IPS DF 19.7 (cell line): ENCODE measurements at places on chromosomes 13 and 19.

DNA sequence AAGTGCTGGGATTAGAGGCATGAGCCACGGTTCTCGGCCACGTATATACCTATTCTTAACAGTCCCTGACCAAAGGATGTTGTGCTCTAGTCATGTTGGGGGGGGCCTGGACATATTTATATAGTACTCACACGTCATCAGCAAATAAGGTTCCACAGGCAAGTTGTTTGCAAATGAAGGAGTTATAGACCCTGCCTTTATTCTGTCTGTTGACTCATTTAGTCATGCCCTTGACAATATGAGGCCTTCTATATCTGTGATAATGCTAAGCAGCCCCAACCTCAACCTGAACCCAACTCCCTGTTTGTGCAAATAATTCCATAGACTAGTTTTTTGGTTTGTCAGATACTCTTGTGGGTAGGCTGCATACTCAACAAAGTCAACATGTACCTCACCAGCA, 8.9 kb downstream of the ZNF586 start:
- DNase-seq, result no peak

DNA sequence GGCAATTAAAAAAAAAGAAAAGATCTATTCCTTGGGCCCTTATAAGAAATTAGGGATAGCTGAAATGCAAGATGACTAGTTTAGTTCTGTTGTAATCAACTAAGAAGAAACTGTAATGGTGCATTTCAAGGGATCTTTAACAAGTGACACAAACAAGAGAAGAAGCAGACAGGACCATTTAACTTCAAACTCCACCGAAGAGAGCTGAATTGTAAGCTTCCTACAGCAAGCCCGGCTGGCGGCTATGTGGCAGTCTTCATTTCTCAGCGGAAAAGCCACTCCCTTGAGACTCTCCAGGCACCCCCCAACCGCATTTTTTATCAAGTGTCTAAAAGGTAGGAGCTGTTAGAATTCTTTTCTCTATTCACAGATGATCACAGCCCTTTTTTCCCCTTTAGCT, 305.2 kb upstream of the ZNF507 start:
- DNase-seq, result no peak

DNA sequence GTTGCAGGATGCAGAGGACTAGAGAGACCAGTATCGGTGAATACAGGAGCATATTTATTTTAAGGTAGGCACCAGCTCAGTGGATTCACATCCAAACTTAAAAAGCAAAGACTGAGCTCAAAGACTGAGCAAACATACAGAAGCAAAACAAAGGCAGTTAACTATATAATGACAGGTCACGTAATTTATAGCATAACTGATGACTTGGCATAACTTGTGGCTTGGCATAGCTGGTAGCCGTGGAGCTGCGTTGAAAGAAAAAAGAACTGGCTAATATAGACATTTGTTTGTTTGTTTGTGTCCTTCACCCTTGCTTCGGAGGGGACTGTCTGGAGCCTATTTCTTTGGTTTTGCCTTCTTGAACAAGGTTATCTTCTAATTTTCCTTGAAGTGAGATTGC, 33.7 kb downstream of the ZNF493 start:
- DNase-seq, result no peak

- no peak for DNase-seq
These were observed 52.4 kb downstream of the RFX2 start for GRCh38 chr19:6057651-6058517.

DNA sequence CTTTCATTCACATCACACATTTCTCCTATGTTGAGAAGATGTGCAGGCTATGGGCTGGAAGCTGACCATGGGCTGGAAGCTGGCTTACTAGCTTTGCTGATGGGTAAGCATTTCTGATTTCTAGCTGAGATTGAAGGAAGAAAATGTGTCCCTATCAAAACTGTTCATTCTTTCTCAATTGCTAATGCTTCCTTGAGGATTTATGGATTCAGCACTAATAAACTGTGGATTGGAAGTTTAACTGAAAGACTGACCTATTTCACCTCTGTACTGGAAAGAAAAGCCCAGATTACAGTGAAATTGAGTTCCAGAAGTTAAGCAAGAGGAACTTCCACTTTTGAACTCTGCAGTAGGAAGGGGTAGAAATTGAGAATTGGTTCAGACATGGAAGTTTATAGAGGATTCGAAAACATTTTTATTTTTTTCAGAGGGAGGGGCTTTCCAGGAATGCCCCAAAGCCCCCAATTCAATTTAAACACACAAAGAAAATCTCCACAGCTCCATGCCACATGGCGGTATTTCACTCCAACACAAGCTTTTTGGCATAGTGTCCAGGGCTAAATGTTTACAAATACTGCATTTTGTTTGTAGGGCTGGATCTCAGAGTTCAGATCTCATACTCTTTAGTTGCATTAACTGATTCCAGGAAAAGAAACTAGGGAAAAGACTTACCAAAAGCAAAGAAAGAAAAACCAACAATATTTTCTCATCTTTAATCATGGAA, 61.2 kb upstream of the ARGLU1 start:
- DNase-seq, result no peak

- DNase-seq, result no peak
These were observed 55.2 kb downstream of the CCDC70 start for GRCh38 chr13:51916962-51917361.

DNA sequence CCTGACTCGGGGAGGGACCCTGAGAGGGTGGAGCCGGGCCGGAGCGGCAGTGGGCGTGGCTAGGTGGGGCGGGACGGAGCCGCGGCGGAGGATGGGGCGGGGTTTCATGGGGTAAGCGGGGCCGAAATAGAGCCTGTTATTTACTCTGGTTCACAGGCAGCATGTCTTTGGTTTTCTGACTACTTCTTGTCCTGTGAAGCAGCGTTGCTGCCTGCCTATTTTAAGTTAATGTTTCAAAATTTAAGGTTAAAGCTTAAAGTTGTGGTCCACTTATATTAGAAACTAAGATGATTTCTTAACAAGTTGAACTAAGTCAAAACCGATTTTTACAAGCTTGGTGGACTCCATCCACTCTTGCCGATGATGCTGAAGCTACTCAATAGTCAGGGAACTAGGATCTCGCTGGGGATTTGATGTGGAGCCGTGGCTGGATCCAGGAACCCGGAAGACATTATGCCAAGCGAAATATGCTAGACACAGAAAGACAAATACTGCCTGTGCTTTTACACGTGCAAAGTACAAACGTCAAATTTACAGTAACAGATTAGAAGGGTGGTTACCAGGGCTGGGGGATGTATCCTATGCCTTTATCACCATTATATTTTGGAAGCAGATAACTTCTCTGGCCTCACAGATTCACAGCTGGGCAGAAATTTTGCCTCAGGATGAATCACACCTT, 433 bp upstream of the ZNF616 start:
- DNase-seq, result no peak

- no peak for DNase-seq
These were observed 2.5 kb downstream of the PRR36 start for GRCh38 chr19:7871437-7872305.

DNA sequence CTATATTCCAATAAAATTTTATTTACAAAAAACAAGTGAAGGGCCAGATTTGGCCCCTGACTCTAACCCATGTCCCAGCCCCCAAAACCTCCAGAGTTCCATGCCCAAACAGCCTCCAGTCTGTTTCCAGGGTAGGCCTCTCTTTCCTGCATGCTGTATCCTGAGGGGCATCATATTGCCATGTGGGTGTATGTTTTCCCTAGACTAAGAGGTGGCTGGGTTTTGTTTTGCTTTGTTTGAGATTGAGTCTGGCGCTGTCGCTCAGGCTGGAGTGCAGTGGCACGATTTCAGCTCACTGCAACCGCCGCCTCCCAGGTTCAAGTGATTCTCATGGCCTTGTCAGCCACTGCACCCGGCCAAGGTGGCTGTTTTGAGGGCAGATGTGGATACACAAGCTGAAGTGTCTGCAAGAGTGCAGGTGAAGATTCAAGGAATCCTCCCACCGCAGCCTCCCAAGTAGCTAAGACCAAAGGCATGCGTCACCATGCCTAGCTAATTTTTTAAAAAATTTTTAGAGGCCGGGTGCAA, 23.6 kb upstream of the LSM14A start:
- DNase-seq, result no peak

- DNase-seq, result no peak
These were observed 9.9 kb upstream of the PRODH2 start for GRCh38 chr19:35822579-35822978.

GRCh38 chr13:110136660-110137585, 170.0 kb downstream of the COL4A1 start:
- DNase-seq, result no peak

DNA sequence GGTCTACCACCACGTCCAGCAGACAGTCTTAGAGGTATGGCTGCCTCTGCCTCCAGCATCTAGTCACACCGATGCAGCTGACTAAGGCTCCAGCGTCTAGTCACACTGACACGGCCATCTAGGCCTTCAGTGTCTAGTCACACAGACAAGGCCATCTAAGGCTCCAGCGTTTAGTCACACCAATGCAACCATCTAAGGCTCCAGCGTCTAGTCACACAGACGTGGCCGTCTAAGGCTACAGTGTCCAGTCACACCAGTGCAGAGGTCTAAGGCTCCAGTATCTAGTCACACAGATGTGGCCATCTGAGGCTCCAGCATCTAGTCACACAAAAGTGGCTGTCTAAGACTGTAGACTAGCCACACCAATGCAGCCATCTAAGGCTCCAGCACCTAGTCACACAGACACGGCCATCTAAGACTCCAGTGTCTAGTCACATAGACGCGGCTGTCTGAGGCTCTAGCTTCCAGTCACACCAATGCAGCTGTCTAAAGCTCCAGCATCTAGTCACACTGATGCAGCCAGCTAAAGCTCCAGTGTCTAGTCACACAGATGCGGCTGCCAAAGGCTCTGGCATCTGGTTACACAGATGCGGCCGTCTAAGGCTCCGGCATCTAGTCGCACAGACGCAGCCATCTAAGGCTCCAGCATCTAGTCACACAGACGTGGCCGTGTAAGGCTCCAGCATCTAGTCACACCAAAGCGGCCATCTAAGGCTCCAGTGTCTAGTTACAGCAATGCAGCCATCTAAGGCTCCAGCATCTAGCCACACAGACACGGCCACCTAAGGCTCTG, 55.1 kb downstream of the KLF2 start:
- DNase-seq, result no peak

- DNase-seq, result no peak
These were observed 2.5 kb downstream of the ZNF430 start for GRCh38 chr19:21022996-21023395.

DNA sequence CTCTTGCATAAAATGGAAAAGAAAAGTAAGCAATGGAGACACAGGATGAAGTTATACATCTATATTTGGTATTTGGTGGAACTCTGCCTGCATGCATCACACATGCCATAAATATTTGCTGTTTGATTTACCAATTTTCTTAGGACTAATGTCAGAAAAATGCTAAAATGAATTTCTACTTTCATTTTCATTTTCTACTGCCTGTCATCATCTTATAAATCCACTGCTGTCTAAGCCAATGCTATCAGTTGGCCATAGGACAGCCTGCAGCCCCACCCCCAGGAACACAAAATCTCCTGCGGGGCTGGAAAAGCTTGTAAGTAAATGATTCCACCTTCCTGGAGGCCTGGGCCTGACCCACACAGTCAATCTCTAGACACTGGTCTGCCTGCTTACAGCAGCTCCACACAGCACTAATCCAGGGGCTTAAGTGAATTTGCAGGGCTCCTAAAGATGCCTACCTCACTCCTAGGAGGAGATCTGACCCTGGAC, 122.0 kb downstream of the ENOX1 start:
- no peak for DNase-seq

- DNase-seq, result no peak
These were observed 799.1 kb downstream of the DIAPH3 start for GRCh38 chr13:59364641-59365085.

DNA sequence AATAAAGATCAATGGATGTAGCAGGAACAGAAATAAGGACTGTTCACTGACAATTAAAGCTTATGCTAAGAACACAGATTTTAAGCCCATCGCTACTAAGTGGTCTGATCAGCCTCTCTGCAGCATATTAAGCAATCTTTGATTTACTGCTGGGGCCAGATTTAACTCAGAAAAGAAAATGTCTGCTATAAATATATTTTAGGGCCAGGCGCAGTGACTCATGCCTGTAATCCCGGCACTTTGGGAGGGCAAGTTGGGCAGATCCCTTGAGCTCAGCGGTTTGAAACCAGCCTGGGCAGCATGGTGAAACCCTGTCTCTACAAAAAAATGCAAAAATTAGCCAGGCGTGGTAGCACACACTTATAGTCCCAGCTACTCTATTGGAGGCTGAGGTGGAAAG, 43.0 kb downstream of the METTL21C start:
- DNase-seq, result no peak

GRCh38 chr13:79722885-79723445, 242.0 kb downstream of the NDFIP2 start:
- DNase-seq, result no peak

DNA sequence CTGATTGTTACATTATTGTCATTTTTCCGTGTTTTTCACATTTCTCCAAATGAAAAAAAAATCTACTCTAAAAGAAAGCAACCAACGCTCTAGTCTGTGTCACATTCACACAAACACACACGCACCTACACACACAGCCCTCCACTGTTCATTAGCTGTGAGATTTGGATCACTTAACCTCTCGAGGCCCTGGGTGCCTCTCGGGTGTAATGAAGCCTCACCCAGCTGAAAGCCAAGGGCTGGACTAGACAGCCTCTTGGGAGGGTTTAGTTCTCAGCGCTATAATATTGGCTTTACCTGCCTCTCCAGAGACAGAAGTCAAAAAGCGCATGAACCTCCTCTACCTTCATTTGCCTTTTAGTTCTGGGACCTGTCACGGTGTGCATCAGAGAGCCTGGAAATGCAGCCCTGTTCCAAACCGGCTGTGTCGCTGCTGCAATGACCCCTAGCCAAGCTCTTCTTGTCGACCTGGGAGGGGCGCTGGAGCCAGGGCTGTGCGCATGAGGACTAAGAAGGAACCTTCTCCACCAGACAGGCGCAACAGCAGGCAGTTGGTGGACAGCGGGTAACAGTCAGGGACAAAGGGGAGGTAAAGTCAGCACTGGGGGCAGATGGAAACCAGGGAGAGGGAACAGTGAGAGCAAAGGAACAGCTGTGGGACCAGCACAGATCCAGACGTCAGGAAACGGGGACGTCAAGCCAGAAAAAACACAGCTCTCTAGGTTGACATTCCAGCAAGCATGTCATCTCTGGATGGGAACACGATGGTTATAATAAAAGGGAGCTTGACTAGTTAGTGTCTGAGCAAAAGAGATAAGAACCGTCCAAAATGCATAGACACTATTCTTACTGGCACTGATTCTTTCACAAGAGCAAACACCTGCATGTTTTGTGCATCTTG, 375.9 kb downstream of the EFNB2 start:
- no peak for DNase-seq

GRCh38 chr13:99873141-99873540, 98.4 kb downstream of the ZIC5 start:
- DNase-seq, result no peak

- no peak for DNase-seq
These were observed 3.4 kb downstream of the PVR start for GRCh38 chr19:44647144-44647543.

DNA sequence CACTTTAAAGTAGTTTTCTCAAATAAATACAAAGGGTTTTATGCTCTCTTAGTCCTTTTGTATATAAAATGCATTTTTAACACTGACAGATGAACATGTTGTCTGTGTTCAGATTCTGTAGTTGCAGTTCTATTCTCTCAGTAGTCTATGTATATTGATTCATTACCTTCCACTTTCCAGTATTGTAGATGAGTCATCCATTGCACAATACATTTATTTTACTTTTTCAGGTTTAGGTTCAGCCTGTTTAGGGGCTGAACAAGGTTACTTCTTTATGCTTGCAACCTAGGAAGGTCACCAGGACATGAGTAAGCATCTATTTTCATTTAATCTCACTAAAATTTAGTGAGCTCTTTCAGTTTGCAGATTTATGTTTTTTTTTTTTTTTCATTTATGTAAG, 173.6 kb downstream of the NALCN start:
- DNase-seq, result no peak
